ENCODE measurements at places on chromosomes 11 and 22.

DNA sequence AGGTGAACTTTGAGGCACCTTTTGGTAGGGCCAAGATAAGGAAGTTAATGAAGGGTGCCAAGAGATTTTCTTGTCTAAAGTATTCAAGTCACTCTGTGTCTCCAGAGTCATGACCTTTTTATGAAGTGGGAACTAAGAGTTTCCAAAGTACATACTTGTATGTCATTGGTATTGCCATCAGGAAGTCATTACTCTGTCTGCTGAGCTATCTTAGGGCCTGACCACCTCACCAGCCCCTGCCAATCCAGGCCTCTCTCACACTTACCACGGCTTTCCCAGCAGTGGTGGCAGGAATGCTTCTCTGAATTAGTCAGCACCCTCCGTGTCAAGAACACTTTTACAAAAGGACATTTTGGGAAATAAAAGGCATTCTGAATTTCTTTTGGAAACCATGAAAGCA, 192.8 kb upstream of the MTNR1B start:
- DNase-seq: no peak

GRCh38 chr11:21514316-21514715, 678.6 kb upstream of the ANO5 start:
- no peak for DNase-seq

DNA sequence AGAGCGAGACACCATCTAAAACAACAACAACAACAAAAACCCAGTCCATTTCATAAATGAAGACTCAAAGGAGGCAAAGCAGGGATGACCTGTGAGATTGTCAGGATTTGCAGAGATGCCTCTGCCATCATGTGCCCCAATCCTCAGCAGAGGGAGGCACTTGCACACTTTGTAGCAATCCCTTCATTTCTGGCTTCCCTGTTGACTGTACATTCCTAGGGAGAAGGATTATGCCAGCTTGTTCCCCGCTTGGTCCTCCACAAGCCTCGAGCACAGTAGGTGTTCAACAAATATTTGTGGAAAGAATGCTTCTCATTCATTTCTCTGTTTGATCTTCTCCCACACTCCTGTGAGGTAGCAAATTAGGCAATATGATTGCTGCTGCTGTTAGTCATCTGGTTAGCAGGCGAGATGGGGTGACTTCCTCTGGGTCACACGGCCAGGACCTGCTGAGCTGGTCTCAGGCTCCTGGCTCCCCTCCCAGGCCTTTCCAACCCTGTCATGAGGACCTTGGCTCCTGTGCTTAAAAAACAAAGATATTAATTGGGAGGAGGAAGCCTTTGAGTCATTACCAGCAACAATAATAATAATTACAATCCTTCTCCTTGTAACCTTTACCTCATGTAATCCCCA, 34.1 kb downstream of the LIF start:
- peak; percentile 52 for DNase-seq

DNA sequence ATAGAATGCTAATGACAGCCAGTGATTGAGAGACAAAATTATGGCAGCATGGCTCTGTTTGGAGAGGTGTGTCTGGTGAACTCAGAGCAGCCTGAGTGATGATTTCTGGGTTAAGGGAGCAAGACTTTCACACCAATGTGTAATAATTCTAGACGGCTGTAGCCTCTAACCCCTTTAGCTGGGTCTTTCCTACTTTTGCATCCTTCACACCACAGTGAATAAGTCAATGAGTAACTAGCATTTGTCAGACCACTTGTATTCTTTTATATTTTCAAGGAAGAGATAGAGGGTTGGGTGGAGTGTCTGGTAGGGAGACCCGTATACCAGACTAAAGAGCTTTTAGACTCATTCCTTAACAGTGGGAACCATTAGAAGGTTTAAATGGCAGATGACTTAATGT, 50.4 kb downstream of the ATXN10 start:
- DNase-seq: no peak

All from omental fat pad (tissue), 4 donors.